ENCODE measurements at places on chromosomes 13 and 19.

DNA sequence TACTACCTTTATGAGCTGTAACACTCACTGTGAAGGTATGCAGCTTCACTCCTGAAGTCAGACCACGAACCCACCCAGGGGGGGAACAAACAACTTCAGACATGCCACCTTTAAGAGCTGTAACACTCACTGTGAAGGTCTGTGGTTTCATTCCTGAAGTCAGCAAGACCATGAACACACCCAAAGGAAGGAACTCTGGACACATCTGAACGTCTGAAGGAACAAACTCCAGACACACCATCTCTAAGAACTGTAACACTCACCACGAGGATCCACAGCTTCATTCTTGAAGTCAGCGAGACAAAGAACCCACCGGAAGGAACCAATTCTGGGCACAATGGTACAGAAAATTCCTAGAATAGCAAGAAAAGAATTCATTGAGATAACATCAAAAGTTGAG, 1796.5 kb upstream of the MIR17HG start:
- no peak for DNase-seq

DNA sequence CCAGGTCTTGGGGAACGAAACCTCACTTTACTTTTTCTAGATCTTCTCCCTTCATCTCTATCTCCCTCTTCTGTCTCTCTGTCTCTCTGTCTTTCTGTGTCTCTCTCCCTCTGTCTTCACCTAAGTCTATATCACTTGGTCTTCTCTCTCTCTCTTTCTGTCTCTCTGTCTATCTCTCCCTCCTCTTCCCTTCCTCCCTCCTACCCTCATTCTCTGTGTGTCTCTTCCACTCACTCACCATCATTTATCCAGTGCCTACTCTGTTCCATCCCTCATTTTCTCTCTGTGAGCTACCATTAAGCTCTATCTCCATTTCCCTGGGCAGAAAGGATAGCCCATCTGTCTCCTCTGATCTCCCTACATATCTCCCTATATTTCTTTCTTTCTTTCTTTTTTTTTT, 32.2 kb upstream of the FBL start:
- no peak for DNase-seq

GRCh38 chr13:88051746-88052482, 380.7 kb downstream of the SLITRK5 start:
- no peak for DNase-seq

GRCh38 chr19:41570639-41571112, 5.3 kb upstream of the CEACAM21 start:
- peak; percentile 67 for DNase-seq

GRCh38 chr19:54424660-54425381, 9.6 kb downstream of the TTYH1 start:
- no peak for DNase-seq

GRCh38 chr13:86446311-86446710, 647.1 kb upstream of the SLITRK6 start:
- DNase-seq, result no peak

DNA sequence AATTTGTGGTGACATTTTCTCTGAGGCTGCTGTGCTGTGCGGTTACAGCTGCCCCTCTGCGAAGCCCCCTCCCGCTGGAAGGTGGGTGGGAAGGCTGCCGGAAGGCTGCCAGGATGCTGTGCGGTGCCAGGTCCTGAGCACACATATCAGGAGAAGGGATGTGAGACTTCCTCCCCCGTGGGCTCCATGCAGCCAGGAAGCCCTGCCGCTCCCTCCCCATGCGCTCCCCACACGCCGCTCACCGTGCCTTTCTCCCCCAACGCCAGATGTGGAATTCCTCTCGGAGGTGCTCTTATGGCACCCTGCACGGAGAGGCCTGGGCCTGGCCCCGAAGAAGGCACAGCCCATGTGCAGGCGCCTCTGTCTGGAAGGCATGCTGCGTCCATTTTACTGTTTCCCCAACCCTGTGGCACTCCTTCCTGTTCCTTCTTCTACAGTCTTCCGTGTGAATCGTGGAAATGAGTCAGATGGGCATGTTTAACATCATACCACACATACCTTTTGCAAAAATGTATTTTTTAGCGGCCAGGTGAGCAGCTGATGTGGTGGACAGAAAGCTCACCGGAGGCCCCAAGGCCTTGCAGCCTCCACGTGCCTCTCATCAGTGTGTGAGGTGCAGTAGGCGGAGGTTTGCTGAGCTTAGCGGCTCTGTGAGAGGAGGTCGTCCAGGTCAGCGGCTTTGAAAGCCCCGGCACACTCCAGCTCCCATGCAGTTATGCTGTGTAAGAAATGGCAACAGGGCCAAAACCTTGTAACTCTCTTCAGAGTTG, 88.0 kb downstream of the ATP11A start:
- no peak for DNase-seq

- peak; percentile 57 for DNase-seq
These were observed 15.9 kb downstream of the TICAM1 start for GRCh38 chr19:4815426-4816201.

DNA sequence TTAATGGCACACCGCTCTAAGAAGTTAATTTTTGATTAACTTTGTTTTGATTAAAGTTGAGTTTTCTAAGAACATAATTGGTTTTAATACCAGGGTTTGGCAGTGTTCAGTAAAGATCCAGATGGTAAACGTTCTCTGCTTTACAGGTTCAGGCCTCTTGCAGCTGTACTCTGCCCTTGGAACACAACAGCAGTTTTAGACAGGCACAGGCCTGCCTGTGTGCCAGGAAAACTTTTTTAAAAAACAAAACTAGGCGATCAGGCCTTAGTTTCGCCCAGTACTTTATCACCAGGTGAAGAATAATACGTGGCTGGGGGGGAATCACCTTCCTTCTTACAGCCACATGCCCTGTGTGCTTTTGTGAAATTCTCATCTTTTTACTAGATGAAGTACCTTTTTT, 38.0 kb upstream of the TEX29 start:
- DNase-seq, result no peak

DNA sequence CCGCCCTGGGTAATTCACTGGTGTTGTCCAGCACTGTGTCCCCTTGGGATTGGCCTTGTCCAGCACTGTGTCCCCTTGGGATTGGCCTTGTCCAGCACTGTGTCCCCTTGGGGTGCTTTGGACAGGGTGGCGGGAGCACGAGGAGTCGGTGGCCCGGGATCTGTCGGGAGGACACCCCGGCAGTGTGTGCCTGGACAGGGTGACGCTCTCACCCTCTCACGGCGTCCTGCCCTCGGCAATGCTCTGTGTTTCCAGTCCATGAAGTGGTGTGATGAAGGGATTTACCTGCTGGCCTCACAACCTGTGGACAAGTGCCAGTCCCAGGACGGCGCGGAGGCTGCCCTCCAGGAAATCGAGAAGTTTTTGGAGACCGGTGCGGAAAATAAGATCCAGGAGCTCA, 29.9 kb upstream of the F7 start:
- DNase-seq, result no peak

- no peak for DNase-seq
These were observed 9.4 kb downstream of the FCER2 start for GRCh38 chr19:7692417-7693088.

- DNase-seq, result no peak
These were observed 2.8 kb downstream of the TYROBP start for GRCh38 chr19:35905178-35905727.

- DNase-seq, result no peak
These were observed 2363.8 kb downstream of the PCDH9 start for GRCh38 chr13:64866331-64866730.

GRCh38 chr19:35903550-35904179, 1.3 kb downstream of the HCST start:
- no peak for DNase-seq

DNA sequence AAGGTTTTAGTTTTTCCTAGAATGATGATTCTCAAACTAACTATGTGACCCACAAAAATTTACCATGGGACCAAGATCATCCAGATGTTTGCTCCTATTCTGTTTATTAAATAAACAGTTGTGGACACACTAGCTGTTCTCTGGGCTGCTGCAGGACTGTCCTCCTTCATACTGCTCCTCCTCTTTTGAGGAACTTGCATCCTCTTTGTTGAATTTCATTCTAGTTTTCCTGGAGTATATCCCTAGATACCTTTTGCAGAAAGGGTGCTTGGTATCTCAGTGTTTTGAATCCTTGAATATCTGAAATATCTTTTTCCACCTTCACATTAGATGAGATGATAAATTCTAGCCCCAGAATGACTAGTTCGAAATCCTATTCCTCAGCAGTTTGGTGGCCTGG, 24.1 kb downstream of the VASP start:
- no peak for DNase-seq

DNA sequence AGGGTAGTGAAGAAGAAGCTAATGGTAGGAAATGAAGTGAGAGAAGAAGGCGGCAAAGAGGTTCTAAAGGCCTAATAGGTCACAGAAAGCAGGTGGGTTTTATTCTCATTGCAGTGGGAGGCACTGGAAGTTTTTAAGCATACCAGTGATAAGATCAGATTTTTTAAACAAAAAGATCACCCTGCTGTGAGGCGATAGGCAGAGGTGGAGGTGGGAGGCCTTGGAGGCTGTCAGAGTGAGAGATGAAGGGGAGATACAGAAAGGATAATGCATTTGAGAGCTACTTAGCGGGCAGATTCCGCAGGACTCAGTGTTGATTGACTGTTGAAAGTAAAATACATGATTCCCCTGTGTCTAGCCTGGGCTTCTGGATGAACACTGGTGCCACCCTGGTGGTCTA, 116.7 kb upstream of the FRY start:
- no peak for DNase-seq

DNA sequence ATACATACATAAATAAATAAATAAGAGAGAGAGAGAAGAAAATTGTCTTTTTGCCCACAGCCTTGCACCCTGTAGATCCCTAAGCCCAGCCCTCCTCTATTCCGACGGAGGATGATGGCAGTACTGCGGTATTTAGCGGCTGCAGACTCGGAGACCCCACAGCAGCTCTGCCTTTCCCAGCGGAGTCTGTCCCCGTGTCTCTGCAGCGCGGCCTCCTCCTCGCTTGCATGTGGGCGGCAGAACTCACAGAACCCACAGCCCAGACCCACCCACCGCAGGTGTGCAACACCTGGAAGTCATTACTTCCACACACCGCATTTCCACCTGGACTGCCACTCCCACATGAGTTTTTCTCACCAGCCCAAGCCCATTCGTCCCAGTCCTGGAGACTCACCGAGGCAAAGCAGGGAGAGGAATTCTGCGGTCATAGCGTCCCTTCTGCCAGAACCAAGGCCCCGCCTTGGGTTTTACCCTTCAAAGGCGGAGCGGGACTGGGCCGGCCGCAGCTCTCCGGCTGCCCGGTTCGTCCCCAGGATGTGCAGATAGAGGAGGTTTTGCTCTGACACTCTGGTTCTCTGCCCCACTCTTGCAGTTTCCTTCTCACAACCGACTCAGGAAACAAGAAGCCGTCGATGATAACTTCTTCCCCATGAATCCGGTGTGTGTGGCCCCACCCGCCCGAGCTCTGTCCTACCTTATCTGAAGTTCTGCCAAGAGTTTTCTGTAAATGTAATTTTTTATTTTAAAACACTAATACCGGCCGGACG, at the start of gene VSTM1:
VSTM1 (minus strand) TSS at position 548 of the 767 bp plus-strand sequence; CDS start at position 428, 120 bp downstream.
- DNase-seq, result no peak

- no peak for DNase-seq
These were observed 1.9 kb downstream of the TBC1D17 start for GRCh38 chr19:49879243-49879963.

GRCh38 chr13:98223741-98224140, 46.7 kb upstream of the RNF113B start:
- DNase-seq, result no peak

DNA sequence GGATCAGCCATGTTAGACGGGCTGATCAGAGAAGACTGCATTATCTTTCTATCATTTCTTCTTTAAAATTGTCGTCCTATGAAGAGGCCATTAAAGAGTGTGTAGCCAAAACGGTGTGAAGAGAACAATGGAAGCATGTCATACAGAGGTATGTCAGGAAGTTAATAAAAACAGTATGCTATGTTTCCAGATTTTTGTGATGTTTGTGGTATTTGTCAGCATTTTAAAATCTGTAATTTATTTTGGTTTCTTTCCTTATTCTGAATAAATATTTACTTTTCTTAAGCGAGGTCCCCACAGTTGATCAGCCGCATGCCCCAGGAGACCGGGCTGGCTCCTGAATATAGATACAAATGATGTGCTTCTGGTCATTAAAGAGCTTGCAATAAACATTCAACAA, 142.9 kb upstream of the SERP2 start:
- no peak for DNase-seq

DNA sequence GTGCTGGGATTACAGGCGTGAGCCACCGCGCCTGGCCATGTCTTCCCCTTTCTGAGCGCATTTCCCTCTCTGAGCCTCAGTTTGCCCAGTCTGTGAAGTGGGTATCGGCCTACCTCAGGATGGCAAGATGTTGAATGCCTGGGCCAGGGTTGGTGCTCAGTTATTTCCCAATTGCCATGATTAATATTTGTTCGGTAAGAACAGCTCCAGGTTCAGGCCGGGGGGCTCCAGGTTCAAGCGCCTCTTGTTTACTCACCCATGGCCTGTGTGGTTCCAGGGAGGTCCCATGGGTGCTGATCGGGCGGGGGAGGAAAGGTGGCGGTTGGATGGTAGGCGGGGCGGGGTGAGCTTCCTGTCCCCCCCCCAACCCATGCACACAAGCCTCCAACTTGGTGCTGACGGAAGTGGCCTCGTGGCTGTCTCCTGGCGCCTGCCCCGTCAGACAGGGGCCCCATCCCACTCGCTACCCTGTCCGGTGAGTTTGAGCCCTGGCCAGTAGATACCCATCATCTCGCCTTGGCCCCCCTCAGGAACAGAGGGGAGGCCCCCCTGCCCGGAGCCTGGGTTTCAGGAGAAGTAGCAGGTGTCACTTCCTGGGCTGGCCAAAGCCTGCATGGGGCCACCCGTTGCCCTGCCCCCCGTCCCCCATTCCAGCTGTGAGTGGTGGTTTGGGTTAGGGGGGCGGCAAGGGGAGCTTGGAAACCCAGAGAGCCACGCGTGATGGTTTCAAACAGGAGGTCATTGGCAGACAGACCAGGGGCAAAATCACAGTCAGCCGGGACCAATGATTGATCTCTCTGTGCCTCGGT, at the start of gene FCHO1:
FCHO1 (plus strand) TSS at position 375 of the 809 bp plus-strand sequence. CDS start 3,688 bp downstream, outside the sequence.
- DNase-seq, result no peak

DNA sequence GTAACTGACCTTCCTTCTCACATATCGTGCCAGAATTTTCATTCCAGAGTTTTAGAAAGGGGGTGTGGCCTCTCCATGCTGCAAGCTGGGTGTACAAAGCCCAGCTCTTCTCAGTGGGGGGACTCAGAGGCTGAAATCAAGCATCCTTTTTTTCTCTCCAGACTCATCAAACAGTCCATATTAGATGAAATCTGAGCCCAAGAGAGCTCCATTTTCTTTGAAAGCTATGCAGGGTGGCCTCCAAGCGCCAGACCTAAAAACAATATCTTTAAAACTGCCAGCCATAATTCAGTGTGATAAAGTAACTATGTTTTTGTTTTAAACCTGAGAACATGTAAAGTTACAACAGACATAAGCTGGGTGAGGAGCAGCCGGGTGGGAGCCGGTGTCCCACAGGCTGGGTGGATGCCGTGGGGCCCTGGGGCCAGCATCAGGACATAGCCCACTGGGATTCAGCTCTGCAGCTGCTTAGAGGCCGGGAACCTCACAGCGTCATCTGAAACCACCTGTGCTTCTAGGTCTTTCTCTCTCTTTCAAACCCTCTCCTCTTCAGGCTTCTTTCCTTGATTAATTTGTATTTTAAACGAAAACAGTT, 249.2 kb downstream of the ZNF536 start:
- no peak for DNase-seq

GRCh38 chr13:79933389-79933788, 407.5 kb downstream of the SPRY2 start:
- no peak for DNase-seq

- peak; percentile 38 for DNase-seq
These were observed 706 bp downstream of the TNFRSF19 start for GRCh38 chr13:23570921-23571315.
